AG09309 (cell line): ENCODE measurements at places on chromosomes 5 and 9.

- no peak for DNase-seq
Observed at GRCh38 chr5:89536020-89536419, 653.0 kb upstream of the MEF2C start.

DNA sequence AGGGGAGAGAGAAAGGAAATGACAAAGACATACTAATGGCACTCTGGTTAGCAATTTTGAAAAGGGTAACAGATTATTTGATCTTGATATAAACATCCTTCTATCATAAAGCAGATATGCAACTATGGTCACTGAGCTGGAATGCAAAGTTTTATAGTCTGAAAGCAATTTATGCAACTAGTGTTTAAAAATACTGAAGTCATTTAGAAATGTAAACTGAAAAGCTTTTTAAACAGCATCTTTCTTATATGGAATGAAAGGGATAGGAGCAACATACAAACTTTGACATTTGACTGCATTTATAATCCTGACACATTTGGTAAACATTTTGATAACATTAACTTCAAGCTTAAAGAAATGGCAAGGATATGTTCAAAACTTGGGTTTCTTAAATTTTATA, 28.7 kb upstream of the ADAMTS19 start:
- no peak for DNase-seq

DNA sequence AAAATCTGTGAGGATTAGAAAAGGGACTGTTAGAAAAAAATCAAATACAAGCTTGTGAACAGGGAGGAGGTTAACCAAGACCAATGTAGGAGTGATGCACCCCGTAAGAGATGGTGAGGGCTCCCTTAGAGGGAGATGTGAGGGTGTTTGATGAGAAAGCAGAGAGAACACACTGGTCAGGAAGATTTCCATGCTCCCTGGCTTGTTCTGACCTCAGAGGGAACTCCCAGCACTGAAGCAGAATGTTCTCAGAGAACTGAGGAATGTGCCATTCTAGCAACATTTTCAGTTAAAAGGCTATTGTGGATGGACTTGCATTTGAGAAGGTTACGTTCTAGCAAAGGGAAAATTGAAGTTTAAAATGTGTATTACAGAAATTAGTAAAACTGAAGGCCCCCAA, 110.6 kb downstream of the HTR4 start:
- no peak for DNase-seq

GRCh38 chr5:178282391-178282790, 49.8 kb upstream of the PHYKPL start:
- DNase-seq = no peak

GRCh38 chr9:34957492-34958410, at the start of gene PHF24:
Gene PHF24, plus strand, starts transcription at chr9:34958285. Its CDS starts 13,014 bp downstream, at chr9:34971299.
- no peak for DNase-seq

GRCh38 chr9:17236147-17236546, 101.3 kb downstream of the CNTLN start:
- DNase-seq = no peak

DNA sequence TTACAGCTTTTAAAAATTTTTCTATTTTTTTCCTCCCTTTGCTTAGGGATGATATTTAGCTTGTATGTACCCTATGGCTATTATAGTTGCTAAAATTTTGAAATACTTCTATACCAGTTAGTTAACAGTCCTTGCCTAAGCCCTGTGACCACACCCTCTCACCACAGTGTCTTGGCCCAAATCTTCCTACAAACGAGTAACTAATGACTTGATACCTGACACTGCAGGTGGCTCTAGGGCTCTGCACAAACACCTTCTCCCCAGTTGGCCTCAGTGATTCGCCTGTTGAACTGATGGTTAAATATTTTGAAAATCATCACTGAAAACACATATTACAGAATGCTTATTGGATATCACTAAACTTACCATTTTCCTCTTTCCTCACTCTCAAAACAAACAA, 449.6 kb upstream of the CHD1 start:
- DNase-seq = no peak

- no peak for DNase-seq
Observed at GRCh38 chr5:82050955-82051354, 79.1 kb downstream of the ATG10 start.

DNA sequence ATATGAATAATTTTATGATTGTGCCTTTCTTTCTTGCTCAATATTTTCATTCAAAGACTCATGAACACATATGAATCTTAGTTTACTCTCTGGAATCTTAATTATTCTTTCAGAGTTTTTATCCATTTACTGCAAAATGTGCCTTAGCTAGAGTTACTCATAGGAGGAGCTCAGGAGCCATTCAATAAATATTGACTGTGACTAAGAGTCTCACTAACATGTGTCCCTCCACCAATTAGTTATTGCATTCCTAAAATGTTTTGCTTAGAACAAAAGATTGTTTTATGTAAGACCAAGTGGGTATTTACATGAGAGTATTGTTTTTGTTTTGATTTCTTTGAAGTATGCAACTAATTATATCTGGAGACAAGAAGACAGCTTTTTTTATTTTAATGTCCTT, 218.4 kb upstream of the MAST4 start:
- no peak for DNase-seq

DNA sequence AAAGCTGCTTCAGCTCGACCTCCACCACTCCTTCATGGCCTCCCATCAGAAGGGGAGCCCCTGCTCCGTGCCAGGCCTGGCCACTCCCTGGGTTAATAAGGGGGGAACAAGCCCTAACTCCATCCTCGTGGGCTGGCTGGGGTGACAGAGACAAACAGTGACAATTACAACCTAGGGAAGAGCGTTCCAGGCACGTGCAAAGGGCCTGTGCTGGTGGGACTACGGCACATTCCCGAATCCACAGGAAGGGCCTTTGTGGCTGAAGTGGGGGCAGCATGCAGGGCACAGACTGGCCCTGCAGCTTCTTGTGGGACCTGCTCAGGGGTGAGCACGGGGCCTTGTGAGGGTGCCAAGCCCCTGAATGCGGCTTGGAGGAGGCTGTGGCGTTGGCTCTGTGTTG, 157.4 kb downstream of the C9orf50 start:
- DNase-seq = no peak

DNA sequence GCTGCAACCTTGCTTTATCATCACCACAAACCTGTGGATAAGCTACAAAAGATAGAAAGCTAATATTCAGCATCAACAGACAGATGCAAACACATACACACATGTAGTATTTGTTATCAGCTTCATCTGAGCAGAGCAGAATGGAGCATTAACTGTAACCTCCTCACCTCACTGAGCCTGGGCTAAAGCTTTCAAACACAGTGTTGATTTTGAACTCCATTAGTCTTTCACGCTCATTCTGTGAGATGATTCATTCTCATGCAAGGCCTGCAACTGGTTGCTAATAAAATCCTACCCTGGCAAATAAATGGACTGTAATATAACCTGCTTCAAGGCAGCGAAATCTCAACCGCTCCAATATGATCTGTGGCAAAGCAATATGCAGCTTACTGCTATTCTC, 1360.6 kb upstream of the ACO1 start:
- no peak for DNase-seq

DNA sequence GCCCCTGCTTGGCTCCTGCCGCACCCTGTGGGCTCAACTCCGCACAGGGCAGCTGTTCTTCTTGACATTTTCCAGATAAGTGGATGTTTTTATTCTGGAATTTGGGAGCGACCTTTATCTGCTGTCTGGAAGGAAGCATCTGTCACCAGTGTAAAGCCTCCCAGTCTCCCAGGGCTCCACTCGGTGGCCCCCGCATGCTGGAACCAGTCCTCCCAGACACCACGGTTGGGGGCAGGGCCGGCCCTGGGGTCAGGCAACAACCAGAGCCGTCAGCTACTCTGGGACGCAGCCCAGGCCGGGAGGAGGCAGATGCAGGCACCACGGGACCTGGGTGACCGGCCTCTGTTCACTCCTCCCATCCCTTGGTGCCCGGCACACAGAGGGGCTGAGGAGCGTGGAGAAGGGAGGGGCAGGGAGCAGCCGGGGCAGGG, 92.8 kb upstream of the ADAMTS2 start:
- DNase-seq = no peak

DNA sequence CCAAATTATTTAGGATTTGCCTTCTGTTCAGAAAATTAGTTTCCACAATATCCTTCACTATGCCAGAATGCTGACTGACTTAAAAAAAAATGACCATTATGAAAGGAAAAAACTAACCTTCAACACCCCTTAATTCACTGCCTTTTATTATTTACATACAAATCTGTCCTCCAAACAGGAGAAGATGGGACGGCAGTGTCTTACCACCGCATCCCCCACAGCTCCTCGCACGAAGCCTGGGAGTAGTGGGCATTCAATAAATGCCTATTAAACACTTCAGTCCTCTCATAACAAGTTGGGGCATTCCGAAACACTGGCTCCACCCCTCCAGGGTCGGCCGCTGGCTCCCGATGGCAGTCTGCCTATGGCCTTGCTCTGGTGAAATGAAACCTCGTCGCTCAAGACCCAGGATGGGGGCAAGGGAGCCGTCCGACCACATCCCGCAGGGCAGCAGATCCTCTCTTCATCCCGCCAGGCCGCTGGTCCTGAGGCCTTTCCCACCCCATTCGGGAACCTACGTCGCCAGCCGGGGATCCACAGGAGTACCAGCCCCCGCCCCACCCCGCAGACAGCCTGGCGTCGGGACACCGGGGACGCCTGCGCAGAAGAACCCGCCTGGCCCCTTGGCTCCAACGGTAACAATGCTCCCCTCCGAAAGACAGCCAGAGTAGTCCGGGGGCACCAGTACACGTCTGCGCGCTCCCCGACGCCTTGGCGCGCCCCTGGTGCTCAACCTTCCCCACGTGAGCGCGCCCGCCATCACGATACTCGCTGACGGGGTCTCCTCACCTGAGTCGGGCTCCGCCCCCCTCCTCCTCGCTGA, 613 bp downstream of the ZBTB5 start:
- DNase-seq = no peak

DNA sequence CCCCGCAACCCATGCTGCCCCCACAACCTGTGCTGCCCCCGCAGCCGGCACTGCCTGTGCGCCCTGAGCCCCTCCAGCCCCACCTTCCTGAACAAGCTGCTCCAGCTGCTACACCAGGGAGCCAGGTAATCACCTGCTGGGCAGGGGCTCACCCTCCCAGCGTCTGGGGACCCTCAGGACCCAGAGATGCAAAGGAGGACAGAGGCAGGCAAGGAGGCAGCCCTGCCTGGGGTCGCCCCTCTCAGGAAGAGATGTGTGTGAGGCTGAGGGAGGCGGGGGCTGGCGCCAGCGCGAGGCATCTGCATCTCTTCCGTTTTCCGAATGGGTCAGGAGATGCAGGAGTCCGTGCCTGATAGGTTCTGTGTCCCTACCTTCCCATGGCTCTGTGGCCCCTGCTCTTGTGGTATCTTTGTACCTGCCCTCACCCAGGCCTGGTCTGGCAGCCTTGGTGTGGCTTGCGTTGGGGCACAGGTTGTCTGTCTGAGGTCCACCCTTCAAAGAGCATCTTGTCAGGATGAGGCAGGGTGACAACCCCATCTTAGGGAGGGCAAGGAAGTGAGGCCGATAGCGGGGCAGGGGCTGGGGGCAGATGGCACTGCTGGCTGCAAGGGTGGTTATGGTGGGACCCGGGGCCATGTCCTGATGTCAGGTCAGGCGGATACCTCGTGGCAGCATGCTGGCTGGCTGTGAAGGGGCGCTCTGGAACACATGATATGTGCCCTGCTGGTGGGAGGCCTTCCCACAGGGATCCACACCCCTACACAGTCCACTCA, 75.7 kb downstream of the WNK2 start:
- DNase-seq = no peak

- DNase-seq = no peak
Observed at GRCh38 chr9:30935730-30936129, 1448.7 kb upstream of the ACO1 start.

DNA sequence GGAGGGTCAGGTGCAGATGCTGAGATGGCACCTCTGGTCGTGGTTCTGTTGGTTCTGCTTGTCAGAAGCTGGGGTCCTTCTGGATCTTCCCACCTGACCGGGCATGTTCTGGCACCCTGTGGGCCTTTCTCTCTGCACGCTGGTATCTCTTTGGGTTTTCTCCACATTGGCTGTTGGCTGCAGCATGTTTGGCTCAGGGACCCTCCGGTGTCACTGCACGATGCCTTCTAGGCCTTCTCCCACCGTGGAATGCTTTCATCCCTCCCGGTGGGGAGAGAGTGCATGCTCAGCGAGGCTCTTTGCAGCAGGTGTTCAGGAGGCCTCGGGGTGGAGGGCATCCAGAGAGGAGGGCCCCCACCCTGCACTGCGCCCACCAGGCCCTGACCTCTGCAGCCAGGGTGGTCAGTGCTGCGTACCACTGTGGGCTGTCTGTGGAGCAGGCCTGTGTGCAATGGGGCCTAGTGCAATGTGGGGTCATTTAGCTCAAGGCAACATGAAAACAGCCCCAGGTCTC, 119.4 kb downstream of the WNK2 start:
- no peak for DNase-seq

GRCh38 chr9:35960039-35960655, 2.2 kb upstream of the OR2S2 start:
- DNase-seq = no peak

GRCh38 chr5:53211799-53212198, 102.2 kb upstream of the MOCS2 start:
- DNase-seq = peak; percentile 3

- DNase-seq = no peak
Observed at GRCh38 chr5:119897537-119898370, 268.4 kb downstream of the FAM170A start.

- peak; percentile 8 for DNase-seq
Observed at GRCh38 chr5:77774981-77775789, 954 bp downstream of the TBCA start.

DNA sequence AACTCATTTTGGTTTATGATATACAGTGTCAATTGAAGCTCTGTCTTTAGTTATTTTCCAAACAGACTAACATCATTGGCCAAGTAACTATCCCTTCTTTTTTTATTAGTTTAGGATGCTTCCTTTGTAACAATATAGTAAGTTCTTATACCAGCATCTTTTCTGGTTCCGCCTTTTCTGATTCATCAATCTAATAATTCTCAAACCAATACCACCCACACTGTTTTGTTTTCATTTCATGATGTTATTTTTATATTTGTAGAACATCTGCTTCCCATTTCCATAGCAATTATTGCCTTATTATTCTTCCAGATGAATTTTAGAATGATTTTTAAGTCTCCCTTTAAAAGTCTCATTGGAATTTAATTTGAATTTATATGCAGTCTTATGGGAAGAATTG, 218.1 kb downstream of the RFK start:
- no peak for DNase-seq

GRCh38 chr9:89427621-89428221, 70.2 kb downstream of the SEMA4D start:
- no peak for DNase-seq

DNA sequence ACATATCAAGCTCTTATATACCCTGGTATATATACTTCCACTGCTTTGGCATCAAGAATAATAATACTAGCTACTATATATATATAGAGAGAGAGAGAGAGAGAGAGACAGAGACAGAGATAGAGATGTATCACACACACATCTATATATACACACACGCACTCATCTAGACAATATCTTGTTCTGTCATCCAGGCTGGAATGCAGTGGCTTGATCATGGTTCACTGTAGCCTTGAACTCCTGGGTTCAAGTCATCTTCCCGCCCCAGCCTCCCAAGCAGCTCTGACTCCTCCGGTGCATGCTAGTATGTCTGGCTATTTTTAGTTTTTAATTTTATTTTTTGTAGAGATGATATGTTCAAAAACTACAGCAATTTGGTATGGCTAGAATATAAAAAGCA, 22.5 kb downstream of the ANKHD1 start:
- DNase-seq = no peak
